ENCODE measurements at places on chromosomes 6 and 20. TPM values are rescaled to one million over a fixed set of nuclear protein-coding genes. Genes with fewer than 3 reads are reported as not detected.
A peak's percentile ranks its signal among the peaks of the same experiment; 100 is the strongest.

DNA sequence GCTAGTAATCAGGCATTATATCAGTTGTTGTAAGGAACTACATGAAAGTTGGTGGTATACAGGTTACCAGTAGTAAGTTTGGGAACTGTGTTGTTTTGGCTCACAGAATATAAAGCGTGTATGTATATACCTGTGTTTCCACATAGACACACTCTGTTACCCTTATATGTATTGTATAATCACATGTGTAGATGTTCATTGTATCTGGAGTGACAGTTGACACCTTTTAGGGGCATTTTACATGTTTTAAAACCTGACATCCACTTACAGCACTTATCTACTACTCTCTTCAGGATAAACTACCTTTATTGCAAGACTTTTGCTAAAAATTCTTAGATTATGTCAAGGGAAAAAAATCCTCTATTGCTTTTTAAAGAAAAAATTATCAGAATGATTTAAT, 228.9 kb downstream of the LAMA2 start:
- no peak for DNase-seq

- no peak for DNase-seq
These were observed 95.2 kb upstream of the HDGFL1 start for GRCh38 chr6:22473991-22474682.

- DNase-seq: peak; percentile 78
These were observed 355 bp upstream of the AKAP7 start for GRCh38 chr6:131134980-131135243.

The TAGAP gene
- 0.90 TPM for polyA plus RNA-seq

The PACSIN1 gene
- polyA plus RNA-seq: 0.24 TPM

DNA sequence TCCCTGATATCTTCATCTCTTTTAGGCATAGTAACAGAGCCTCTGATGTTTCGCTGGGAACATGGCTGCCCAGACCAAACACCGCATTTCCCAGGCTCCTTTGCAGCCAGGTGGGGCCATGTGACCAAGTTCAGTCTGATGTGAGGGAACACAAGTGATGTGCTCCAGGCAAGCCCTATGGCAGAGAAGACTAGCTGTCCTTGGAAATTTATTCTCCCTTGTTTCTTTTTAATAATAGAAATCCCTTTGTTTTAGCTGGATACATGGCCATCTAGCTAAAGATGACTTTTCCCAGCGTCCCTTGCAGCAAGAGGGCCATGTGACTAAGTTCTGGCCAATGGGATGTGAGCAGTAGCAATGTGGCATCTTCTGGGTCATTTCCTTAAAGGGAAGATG, 30.8 kb downstream of the SLC2A10 start:
- DNase-seq: no peak

The WFDC5 gene
- polyA plus RNA-seq: not detected

GRCh38 chr6:111222341-111222740, 135.0 kb downstream of the SLC16A10 start:
- DNase-seq: no peak

The C20orf204 gene
- 1.1 TPM for polyA plus RNA-seq

DNA sequence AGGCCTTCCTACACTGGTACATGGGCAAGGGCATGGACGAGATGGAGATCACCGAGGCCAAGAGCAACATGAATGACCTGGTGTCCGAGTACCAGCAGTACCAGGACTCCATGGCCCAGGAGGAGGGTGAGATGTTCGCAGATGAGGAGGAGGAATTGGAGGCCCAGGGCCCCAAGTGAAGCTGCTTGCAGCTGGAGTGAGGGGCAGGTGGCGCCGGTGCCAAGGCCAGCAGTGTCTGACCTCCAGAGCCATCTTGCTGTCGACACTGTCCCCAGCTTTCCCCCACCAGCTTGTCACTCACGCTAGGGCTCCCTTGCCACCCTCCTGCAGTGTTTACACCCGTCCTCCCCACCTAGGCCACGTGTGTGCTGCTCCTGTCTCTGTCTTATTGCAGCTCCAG, 12.2 kb downstream of the GABRR2 start:
- DNase-seq: no peak

DNA sequence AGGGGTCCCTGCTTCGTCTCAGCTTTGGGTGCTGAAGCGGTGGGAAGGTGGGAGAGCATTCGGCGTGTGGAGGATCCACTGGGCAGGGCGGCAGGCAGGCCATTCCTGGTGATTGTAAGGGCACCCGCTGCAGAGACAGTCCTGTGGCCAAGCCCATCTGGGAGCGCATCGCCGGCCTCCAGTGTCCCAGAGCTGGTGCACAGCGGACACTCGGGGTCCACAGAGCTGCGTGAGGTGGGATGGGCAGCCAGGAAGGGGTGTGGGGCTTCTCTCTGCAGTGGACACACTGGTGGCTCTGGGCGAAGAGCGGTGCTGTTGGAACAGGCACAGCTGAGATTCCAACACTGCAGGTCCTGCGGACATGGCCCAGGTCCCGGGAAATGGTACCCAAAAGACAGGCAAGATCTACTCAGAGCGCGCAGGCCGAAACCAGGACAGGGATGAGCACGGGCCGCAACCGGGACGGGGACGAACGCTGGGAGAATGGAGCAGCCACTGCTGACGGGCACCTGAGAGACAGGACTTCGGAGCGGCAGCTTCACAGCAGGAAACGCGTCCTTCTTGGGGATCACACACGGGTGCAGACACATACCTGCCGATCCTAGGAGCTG, 188.2 kb downstream of the ERMARD start:
- no peak for DNase-seq

DNA sequence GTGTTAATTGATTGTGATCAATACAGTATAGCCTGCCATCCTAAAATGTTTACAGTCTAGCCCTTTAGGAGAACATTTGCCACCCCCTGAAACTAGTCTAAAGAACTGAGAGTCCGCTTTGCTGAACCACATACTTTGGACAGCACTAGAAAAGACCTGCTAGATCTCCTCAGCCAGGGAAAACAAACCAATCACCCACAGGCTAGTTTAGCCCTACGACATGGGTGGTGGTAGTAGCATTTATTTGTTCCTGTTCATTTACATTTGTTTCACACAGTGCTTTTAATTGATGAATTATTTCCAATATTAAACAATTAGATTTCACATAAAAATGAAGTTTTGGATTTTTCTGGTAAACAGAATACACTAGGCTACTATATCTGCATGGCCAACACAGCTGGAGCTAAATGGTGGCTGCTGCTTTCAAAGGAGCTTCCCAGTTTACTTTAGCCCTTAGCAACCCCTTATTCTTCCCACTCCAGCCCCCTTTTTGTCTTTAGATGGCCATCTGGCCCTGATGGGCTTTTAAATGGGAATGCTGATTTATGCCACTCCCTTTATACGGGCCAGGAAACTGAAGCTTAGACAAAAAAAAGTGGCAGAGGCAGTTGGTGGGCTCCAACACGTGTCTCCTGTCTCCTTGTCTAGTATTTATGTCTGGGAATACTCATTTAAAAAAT, 72.4 kb downstream of the ADGRG6 start:
- no peak for DNase-seq

GRCh38 chr6:111614833-111615582, 9.3 kb upstream of the TRAF3IP2 start:
- DNase-seq: no peak
